ENCODE measurements at places on chromosomes 2 and 18.

DNA sequence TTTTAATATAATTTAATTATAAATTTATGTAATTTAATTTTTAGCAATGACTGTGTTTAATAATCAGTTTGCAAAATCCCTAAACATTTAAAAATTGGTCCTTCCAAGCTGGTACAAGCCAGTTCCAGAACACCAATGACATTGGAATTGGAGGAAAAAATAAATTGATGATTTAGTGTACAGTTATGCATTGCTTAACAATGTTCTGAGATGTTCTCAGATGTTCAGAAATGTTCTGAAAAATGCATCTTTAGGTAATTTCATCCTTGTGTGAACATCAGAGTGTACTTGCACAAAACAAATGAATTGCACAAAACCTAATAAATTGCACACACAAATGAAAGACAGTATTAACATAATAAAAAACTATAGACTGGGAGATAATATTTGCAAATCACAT lies 95.2 kb downstream of the TRIB2 start:
- no peak for DNase-seq

DNA sequence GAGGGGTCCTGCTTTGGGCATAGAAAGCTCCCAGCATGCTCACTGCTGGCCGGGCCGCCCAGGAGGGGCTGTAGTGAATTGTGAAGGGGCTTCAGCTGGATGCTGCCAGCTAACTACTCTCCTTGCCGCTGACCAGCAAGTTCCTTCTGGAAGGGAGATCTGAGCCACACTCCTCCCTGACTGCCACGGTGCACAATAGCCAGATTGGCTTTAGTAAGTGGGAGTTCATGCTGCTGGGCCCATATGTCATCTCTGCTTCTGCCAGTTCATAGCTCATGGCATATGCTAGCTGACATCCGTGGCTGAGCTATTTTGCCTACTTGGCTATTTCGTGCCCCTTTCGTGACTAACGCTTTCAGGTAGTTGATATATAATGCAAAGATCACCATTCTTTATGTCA lies 51.6 kb upstream of the ROCK2 start:
- no peak for DNase-seq

- no peak for DNase-seq
Observed at GRCh38 chr2:8398040-8398668, 283.7 kb upstream of the ID2 start.

GRCh38 chr18:59551902-59552635 lies 145.2 kb downstream of the CCBE1 start:
- DNase-seq, result no peak

- DNase-seq, result no peak
Observed at GRCh38 chr18:34729264-34729663, 19.2 kb downstream of the DTNA start.

GRCh38 chr18:6878556-6879297 lies 149.2 kb downstream of the ARHGAP28 start:
- DNase-seq, result no peak

GRCh38 chr2:202172439-202173211 lies 65.8 kb downstream of the SUMO1 start:
- no peak for DNase-seq

DNA sequence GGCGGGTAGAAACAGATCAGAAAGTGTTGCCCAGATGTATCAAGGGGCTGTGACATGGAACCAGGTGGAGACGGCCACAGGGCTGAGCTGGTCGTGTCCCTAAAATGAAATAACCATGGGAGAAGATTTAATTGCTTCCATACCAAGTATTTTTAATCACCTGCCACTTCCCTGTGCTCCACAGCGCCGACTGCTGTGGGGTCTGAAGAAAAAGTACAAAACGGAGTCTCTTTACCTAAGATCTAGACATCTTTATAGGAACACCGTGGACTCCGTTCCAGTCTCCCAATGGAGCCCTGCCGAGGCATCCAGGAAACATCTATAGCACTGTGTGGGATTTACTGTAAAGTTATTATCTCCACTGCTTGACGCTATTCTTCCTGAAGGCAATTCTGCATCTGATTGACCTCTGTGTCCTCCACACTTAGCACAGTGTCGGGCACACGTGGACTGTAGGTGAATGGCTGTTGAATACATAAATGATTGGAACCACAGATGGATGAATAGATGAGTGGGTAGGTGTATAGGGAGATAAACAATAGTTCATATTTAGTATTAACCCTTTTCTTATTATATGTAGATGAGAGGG lies 21.6 kb upstream of the GYPC start:
- peak; percentile 19 for DNase-seq

DNA sequence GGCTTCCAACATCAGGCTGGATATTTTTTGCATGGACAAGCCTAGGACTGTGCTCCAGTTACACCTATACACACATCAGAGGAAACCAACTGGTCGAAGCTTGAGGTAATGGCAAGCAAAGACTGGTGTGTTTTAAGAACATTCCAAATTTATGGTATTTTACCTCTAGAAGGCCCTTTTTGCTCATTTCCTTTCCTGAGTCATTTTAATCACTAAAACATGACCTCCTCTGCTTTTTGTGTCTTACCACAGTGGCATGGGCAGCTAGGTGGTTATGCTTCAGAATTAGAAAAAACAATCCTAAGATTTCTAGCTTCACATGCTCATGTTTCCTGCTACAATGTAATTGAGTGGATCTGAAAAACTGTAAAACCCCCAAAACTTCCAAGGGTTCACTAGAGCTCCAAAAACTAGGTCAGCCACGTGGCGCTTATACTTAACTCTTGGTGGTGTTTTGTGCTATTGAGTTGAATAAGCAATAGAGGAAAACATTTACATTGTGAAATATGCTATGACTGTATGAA lies 30.6 kb upstream of the CHRNA1 start:
- no peak for DNase-seq

DNA sequence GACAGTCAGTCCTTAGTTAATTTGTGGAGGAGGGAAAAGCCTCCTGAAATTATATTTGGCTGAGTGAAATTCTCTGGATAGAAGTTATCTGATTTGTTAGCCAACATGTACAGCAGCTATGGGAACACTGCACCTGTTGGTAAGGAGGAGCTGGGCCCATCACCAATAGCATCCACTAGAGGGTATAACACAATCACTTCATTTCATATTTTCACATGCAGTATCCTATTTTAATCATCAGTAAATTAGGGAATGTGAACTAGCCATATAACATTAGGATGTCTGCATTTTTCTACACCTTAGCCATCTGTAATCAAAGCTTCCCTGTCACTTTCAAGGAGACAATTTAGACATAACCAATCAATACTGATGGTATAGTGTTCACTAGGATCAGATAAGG lies 818.4 kb upstream of the CDH2 start:
- DNase-seq, result no peak

- no peak for DNase-seq
Observed at GRCh38 chr2:70029814-70030409, 57.4 kb upstream of the PCBP1 start.

GRCh38 chr18:23504720-23505119 lies 1.4 kb downstream of the RMC1 start:
- DNase-seq, result no peak

GRCh38 chr2:238387332-238387731 lies 39.4 kb upstream of the ASB1 start:
- no peak for DNase-seq

Data from pancreas (tissue), 10 donors.